DMS79 (cell line): ENCODE measurements at places on chromosomes 7 and 10.
A peak's percentile ranks its signal among the peaks of the same experiment; 100 is the strongest.

DNA sequence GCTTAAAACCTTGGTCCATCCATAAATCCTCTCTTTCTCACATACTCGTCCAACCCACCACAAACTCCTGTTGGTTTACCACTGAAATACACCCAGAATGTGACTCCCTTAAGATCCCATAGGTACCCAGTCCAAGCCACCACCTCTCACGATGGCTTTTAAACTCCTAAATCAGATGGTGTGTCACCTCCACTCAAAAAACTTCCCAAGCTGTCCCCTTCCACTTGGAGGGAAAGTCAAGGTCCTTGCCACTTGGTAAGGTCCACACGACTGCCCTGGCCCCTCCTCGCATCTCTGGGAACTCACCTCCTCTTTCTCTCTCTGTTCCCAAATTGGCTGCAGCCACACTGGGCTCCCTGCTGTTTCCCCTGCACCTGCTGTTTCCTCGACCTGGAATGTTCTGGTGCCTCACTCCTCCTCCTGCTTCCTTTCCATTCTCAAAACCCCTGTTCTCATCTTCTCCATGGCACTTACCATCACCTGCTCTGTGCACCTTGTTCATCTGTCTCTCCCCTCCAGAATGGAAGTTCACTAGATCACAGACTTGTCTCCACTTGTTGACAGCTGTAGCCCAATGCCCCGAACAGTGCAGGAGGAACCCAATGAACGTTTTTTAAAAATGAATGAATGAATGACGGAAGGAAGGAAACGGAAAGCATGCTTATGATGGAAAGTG lies 23.0 kb downstream of the ZFAND2A start:
- DNase-seq = peak; percentile 36

DNA sequence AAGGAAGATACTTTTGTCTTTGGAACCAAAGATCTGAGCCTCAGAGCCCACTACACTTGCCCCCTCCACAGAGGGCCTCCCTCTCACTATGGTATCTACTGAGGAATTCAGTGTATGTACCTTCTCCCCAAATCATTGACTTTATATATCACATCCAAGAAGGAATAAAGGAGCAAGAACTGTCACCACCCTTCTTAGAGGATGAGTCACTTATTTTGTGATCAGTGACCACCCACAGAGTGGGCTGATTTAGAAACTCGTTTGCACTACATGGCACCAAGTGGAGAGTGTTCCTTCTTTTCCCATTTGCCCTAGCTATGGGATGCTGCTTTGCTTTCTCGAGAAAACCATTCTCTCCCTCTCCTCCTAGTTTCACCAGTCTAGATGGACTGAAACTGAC lies 5.7 kb downstream of the TMEM243 start:
- DNase-seq = no peak

DNA sequence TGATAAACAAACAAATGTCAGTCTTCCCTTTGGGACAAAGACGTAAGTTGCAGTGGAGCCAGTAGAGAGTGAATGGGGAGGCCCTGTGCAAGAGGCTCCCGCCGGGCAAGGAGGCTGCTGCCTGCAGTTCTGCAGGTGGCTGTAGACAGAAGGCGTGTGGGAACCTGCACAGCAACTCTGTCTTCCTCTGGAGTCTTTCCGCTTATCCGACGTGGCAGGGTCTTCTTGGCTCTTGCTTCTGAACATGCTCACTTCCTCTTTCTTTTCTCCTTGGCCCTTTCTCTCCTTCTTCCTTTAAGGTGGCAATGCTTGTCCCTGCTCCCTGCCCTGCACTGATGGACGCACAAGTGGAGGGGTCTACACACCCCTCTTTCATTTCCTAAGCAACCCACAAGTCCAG lies 122.5 kb downstream of the HIPK2 start:
- no peak for DNase-seq

DNA sequence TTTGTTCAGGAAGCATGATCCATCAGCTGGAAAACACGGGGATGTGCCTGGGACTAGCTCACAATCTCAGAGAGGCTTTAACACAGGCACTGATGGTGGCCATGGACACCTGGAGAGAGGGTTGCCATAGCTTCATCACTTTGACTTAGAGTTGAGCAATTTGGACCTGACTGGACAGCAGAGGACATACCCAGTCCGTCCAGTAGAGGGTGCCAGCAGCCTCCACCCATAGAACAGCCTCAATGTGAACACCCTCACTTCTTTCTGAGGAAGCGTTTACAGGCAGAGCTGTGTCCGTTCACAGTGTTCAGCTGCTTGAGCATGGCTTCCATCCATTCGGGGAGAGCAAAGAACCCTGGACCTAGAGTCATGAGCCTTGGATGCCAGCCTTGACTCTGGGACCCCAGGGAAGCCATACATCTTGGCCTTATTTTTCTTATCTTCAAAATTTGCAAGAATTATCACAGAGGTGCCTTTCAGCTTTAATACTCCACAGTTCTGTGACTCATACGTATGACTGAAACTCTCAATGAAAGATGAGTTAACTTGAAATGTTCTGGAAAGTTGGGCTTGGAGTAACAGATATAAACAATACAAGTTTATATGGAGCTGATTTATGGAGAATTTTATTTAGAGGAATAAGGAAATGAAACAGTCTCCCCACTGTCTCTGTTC lies 302.9 kb upstream of the PODXL start:
- DNase-seq = no peak

DNA sequence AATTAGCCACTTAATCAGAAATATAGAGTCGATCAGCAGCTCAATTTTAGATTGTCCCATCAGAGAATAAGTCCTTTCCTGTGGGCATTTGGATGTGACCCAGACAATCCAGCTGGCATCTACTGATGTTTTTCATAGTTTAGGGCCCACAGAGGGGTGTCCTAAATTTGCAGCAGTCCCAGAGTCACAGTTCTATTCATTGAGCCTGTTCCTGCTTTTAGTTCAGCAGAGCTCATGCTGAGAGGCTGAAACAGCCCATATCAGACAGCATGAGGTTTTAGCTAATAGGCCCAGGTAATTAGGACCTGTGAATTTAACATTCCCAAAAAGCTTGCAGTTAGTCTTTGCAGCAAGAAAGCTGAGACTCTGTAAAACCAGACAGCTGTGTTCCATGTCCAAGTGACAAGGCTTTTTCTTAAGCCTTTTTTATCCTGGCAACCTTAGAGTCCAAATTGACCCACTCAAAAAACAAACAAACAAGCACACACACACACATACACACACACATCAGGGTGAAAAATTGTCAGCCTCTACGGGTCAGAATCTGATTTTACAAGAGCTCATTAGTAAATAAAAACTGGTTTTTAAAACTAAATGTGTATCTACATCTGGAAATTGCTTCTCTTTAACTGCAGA lies 33.7 kb downstream of the ANKIB1 start:
- DNase-seq = no peak

DNA sequence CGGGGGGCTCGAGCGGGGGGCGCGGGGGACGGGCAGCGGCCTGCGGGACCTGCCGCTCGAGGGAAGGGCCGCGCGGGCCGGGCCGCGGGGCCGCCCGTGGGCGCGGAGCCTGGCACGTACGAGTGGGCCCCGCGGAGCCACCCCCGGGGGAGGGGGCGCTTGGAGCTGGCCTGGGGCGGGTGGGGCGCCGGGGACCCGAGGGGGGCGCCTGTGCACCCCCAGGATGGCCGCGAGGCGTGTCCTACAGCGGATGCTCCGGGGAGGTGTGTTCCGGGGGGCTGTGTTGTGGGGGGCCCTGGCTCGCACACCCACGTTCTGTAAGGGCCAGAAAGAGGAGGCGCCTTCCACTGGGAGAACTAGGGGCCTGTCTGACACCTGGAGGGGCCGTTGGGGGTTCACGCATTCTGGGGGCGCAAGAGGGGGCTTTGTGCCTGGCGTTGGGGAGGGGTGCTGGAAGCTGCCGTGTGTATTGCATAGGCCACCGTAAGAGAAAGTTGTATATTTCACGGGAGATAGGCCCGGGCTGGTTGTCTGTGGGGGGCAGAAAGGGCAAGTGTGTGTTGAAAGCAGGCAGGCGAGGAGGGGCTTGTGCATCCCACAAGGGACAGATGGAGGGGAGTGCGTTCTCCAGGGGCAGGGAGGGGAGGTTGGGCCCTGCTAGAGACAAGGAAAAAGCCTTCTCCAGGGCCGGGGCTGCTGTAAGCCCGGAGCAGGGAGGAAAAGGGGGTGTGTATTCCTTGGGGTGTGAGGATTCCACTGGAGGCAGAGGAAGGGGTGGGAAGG lies 663 bp downstream of the VPS37D start:
- no peak for DNase-seq

- DNase-seq = no peak
Observed at GRCh38 chr7:137272249-137272648, 71.3 kb downstream of the PTN start.

DNA sequence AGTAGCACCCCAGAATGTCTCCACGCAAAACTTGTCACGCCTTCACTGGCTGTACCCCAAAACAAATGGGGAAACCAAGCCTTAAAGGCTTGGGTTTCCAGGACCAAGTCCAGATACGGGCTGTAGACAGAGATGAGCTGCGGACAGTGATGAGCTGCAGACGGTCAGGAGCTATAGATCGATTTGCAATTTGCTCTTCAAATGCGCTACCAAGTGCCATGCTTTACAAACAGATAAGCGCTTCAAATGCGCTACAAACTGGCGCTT lies 658 bp upstream of the SGCE start:
- no peak for DNase-seq

DNA sequence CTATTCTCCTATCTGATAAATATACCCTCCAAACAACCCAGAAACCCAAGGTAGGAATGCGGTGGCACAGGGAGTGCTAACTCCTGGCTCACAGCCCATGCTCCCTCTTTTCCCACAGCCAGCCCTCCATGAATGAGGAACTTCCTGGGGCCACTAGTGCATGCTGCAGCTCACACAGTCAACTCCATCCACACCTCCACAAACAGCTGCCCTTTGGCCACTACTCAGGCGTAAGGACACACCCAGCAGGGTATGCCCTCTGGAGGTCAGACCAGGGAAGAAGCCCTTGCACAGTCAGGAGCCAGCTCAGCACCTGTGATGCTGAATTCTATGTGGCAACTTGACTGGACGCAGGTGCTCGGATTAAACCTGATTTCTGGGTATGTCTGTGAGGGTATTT lies 85.2 kb upstream of the PIK3CG start:
- DNase-seq = no peak

GRCh38 chr10:13690281-13690825 lies 103.6 kb downstream of the PRPF18 start:
- no peak for DNase-seq

DNA sequence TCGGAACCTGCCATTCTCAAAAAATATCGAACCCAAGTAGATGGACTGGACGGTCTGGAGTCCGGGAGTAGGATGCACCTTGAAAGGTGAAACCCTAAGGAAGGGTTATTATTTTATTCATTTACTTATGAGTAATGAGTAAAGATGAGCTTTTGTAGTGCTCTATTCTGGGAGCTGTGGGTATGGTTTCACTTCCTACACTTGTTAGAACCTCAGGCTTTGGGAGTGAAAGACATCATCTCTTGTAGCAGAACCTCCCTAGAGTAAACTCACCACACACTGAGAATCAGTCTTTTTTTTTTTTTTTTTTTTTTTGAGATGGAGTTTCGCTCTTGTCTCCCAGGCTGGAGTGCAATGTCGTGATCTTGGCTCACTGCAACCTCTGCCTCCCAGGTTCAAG lies 389.4 kb upstream of the AUTS2 start:
- DNase-seq = no peak

DNA sequence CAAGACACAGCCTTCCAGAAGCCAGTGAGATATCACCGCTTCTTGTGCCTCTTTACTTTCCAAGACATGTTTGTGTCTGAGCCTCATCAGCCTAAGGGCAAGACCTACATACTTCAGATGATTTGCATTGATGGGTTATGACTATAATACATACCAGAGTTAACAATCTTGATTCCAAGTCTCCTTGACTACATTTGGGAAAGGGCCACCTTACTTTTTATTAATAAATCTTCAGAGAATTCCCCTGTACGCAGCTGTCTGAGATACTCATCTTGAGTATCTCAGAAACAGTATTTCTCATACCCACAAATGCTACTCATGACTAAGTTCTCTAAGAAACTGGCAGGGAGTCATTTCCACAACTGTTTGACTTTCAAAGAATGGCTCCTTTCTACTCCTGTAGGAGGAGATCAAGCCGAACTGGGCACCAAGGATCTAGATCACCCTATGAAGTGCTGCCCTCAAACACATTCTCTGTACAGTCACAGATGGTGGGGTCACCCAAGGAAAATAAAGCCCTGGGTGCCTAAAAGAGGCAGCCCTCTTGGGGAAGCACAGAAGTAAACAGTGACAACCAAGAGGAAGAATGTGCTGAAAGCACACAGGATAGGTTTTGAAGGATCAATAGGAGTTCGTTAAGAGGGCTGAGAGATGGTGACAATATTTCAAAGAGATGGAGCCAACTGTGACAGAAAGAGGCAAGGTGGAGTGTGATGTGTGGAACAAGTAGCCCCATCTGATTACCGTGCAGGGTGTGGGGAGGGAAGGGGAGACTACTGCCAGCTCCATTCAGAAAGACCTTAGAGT lies 138.9 kb downstream of the JAZF1 start:
- no peak for DNase-seq

DNA sequence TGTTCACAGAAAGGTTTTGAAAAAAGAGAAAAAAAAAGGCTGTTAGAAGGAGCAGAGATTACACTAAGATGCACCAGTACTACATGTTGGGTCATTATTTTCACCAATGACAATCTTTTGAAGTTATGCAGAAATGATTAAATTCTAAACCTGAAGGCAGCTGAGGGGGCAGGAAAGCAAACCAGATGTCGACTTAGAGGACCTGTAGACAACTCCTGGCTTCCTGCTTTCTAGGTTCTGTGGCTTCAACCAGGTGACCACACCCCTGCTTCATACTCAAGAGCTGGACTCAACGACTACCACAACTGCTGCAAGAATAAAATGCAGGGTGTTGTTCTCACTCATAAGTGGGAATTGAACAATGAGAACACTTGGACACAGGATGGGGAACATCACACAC lies 30.0 kb downstream of the MYOF start:
- DNase-seq = no peak

GRCh38 chr10:112040696-112041095 lies 142.9 kb downstream of the GPAM start:
- no peak for DNase-seq

DNA sequence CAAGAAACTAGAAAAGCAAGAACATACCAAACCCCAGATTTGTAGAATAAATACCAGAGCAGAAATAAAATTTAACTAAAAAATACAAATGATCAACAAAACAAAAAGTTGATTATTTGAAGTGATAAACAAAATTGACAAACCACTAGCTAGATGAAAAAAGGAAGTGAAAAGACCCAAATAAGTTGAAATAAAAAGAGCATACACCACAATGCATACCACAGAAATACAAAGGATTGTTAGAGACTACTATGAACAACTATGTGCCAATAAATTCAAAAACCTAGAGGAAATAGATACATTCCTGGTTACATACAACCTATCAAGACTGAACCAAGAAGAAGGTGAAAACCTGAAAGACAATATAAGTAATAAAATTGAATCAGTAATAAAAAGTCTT lies 333.4 kb downstream of the SH2D4B start:
- DNase-seq = no peak

- DNase-seq = no peak
Observed at GRCh38 chr7:94294471-94295131, 100.1 kb upstream of the COL1A2 start.

DNA sequence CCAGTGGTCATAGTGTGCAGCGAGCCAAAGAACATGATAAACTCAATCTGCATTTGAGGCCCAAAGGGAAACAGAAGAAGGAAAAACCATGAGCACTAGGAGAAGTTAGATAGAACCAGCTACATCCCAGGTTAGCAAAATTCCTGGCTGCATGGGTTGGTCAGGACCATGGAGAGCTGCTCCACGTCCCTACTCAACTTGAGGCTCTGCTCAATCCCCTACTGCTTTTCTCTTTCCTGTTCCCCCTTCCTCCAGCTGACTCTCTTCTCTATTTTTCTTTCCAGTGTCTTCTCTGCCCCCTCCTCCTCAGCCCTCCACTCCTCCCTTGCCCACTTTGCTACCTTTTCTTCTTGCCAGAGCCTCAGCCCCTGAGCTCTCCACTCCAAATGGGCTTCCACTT lies 21.9 kb upstream of the VSIR start:
- no peak for DNase-seq
